Ammon's horn (tissue), 1 donor: ENCODE measurements at places on chromosomes 6 and 20.

- DNase-seq = no peak
Observed at GRCh38 chr6:42404484-42404883, 47.2 kb downstream of the TRERF1 start.

DNA sequence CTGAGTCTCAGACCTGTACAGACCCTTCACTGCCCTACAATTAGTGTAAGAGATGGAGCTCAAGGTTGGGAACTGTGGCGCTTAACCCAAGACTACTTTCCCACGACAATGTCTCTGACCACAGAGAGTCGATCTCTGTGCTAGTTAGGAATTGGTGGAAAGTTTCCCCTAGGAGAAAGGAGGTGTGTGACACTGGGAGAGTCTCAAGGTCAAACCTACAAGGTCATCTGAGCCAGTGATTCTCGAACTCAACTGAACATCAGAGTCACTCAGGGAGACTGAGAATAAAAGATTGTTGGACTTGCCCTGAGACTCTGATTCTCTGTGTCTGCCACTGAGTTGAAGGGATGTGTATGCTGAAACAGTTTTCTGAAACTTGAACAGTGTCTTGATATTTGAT is 9.7 kb upstream of the AFDN start:
- no peak for DNase-seq

DNA sequence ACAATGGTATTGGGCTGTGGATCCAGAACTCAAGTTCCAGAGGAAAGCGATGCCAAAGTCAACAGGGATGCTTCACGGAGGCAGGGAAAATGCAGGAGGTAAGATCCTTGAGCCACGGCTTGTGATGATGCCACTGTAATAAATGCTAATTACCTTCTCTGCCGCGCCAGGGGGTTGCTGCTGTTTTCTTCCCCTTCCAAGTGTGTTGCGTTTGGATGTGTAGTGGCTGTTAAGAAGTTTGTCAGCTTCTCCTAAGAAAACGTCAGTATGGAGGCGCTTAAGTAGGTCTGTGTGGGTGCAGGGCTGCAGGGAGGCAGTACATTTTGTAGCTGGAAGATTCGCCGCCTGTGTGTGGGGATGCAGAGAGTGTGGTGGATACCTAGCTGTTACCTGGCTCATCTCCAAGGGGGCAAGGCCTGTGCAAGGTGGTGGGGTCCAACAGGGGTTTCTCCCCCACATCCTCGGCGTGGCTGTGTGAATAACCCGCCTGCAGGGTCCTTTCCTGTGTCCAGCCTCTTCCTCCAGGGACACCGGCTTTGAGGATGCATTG is 318.7 kb downstream of the CDH4 start:
- no peak for DNase-seq

- DNase-seq = no peak
Observed at GRCh38 chr20:53735536-53736050, 142.0 kb upstream of the ZNF217 start.

- DNase-seq = peak; percentile 94
Observed at GRCh38 chr20:2946988-2947961, 74.0 kb downstream of the PTPRA start.

DNA sequence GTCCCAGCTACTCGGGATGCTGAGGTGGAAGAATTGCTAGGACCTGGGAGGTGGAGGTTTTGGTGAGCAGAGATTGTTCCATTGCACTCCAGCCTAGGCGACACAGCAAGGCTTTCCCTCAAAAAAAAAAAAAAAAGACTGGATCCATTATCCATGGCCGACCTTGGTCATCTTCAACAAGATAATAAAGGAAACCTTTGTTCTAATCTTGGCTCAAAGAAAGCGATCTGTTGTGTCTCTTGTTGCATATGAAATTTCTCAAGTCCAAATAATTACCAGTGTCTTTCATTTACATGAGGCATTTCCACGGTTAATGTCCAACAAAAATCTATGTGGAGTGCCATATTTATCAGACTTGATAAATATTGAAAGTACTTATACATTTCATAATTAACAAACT is 23.7 kb upstream of the KIF16B start:
- DNase-seq = no peak

GRCh38 chr20:35302421-35303335 is 10.5 kb upstream of the FAM83C start:
- no peak for DNase-seq

DNA sequence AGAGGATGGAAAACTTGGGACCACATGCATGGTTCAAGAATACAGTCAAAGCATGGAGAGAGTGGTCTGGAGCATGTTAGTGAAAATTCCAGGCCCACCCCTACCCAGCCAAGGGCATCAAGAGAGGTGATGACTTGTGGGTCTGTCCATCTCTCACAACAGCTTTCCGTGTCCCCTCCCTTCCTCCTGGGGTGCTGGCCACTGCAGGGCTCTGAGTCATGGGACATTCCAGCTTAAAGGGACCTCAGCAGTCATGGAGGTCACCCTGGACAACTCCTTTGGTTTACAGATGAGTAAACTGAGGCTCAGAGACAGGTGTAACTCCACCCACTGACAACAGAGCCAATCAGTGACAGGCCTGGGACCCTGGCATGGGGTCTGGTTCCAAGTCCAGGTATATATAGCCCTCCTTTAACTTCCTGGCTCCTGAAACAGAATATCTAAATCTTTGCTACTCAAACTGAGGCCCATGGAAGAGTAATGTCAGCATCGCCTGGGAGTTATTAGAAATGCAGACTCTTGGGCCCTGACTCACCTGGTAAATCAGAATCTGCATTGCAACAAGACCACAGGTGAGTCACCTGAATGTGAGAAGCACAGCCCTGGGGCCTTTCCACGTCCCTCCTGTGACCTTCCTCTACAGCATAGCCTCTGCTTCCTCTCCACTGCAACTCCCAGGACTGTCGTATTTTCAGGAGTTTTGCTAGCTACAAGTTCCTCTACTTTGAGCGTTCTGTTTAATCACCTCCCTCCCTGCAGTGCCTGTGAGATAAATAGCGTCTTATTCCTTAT is 170.2 kb downstream of the ZDHHC14 start:
- DNase-seq = no peak
